ENCODE measurements at places on chromosomes 7 and 10. TPM values are rescaled to one million over a fixed set of nuclear protein-coding genes. Genes with fewer than 3 reads are reported as not detected.

DNA sequence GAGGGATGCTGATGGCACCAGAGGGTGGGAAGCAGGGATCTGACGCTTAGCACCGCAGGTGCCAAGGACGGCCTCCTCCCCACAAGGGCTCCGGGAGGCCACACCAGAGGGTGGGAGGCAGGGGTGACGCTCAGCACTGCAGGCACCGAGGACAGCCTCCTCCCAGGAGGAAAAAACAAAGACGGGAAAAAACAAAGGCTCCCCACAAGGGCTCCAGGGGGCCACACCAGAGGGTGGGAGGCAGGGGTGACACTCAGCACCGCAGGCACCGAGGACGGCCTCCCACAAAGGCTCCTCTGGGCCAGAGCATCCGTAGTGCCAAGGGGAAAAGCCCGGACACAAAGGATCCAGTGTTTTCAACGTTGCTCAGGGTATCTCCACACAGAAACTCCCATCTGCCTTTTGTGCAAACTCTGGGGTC, 25.6 kb downstream of the DIP2C start:
- no peak for DNase-seq

DNA sequence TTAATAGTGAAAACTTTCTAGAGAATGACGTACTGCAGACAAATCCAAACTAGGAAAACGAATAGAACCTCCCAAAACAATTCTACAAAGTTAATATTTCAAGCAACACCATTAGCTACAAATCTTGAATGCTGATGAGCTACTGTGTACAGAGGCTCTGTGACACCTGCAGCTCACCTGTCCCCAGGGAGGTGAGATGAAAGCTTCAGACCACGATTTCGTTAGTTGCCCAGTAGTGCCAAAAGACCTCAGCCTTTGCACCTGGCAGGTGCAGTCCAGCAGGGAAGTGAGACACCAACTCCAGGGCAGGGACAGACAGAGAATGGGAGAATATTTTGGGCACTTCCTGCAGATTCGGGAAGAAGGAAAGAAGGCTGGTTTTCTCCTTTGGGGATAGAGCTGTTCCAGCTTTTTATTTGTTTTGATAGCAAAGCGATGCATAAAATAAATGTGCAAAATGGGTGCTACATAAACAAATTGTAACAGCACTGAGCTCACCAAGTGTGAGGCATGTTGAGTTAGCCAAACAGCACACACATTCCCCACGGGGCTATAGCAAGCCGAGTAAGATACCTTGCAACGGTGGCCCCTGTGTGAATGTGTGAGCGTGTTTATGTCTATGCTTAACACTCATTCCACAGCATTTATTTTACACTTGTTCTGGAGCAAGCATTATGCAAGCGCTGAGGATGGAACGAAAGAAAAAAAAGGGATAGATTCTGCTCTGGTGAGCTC, 1024.8 kb upstream of the AUTS2 start:
- no peak for DNase-seq

The PTPRN2 gene
- 0.31 TPM for total RNA-seq

DNA sequence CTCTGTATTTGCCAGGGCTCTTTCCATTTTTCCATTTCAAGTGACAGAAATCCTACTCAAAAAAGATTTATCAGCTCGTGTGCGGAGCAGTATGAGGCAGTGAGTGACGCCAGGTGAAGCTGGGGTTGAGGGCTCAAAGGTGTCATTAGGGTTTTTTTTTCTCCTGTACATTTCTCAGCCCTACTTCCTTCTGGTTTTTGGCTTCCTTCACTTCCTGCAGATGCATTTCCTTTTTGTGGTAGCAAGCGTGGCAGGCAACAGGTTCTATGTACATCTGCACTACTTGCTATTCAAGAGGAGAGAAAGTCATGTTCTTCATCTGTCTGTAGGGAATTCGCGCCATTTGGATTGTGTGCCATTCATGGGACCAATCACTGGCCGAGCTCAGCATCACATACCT, 52.8 kb upstream of the AOAH start:
- DNase-seq: peak; percentile 85

DNA sequence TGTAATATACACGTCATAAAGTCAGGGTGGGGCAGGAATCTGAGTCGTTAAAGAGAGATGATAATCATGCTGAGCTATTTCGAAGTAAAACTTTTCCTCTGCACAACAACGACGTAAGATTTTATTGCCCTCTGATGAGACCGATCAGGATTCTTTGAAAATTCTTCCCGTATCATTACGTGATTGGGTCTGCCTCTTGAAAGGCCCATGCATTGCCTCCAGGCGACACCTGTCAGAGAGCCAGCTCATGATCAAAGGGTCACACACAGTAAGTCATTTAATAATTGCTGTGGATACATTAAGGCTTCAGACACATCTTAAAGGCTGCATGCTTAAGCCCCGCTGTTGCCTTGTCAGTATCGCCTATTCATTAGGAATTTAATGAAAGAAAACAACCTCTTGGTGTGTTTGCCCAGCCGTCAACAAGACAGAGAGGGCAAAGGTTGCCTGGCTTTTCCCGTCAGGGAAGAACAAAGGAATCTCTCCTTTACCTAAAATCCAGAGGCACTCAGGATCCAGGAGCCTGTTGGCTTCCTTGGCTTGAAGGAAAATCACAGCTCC, 189.0 kb upstream of the SH2B2 start:
- DNase-seq: no peak

- no peak for DNase-seq
These were observed 74.1 kb downstream of the ADD3 start for GRCh38 chr10:110081911-110082310.

DNA sequence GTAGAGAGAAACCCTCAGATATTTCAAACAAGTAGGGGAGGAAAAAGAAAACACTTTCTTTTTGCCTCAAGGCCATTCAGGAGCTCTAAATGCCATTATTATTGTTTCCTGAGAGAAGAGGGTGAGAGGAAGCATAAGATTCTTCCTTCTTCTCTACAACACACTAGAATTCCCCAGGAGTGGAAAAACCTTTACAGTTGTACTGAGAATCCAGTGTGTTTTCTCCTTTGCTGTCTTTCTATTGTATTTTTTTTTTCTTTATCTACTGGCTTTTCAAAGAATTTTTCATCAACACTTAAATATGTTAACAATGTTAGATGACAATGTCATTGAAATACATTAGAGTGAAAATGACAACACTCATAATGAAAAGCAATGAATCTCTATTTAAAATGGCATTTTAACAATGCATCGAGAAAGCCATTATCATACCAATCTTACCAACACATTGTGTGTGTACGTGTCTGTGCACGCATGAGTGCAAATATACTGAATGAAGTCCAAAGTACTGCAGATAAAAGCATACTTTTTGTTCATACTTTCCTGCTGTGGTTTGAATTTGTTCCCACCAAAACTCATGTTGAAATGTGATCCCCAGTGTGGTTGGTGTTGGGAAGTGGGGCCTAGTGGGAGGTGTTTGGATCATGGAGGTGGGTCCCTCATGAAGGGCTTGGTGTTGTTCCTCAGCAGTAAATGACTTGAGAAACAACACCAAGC, 24.2 kb upstream of the MACC1 start:
- no peak for DNase-seq

DNA sequence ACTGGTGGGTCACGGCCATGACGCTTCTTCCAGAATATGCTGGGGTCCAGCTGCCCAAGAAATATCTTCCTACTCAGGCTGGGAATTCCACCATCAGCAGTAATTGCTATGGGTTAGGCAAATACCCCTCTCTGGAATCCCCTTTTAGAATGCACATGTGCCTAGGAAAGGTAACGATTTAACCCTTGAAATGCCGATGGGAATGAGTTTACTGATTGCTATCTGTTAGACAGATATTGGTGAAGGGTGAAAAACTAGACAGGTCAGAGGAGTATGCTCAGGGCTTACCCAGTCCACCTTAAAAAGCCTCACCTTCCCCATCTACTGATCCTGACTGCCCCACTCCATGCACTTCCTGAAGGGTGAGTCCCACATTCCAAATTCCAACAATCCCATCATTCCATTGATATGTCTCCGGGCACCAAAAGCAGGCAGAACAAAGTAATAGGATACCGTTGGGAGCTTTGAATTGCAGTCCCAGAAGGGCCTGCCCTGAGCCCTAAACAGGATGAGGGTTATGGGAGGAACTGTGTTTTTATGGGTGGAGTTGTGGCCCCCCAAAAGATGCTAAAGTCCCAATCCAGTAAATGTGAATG, 59.3 kb downstream of the DLG5 start:
- DNase-seq: no peak

DNA sequence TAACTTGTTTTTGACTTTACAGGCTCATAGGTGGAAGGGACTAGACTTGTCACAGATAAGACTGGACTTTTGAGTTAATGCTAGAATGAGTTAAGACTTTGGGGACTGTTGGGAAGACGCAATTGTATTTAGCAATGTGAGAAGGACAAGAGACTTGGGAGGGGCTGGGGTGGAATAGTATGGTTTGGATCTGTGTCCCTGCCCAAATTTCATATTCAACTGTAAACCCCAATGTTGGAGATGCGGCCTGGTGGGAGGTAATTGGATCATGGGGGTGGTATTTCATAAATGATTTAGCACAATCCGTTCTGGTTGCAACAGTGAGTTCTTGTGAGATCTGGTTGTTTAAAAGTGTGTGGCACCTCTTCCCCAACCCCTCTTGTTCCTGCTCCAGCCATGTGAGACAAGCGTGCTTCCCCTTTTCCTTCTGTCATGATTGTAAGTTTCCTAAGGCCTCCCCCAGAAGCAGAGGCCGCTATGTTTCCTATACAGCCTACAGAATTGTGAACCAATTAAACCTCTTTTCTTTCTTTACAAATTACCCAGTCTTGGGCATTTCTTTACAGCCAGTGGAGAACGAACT, 22.6 kb downstream of the RNF216 start:
- DNase-seq: no peak

- no peak for DNase-seq
These were observed 7.5 kb upstream of the ARHGAP22 start for GRCh38 chr10:48612236-48612943.

GRCh38 chr10:94439275-94439861, 37.0 kb downstream of the TBC1D12 start:
- no peak for DNase-seq

The PAPOLB gene
- not detected for total RNA-seq

DNA sequence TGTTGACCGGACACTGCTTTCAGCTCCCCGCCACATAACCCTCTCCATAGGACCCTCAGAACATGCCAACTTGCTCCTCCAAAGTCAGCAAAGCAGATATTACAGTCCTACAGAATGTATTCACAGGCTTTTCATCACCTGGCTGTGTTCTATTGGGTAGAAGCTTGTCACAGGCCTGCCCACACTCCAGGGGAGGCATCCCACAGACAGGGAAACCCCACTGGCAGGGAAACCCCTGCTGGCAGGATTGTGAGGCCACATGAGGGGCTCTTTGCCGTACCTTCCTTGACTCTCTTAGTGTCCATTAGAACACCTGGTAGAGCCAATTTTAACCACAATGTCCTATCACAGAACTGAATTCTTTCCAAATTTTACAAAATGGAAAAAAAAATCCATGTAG, 344.2 kb upstream of the MGMT start:
- DNase-seq: no peak

GRCh38 chr7:1775389-1775788, 105.3 kb downstream of the ELFN1 start:
- DNase-seq: no peak

The GARIN1A gene
- 0.37 TPM for total RNA-seq

The TRPV5 gene
- not detected for total RNA-seq

DNA sequence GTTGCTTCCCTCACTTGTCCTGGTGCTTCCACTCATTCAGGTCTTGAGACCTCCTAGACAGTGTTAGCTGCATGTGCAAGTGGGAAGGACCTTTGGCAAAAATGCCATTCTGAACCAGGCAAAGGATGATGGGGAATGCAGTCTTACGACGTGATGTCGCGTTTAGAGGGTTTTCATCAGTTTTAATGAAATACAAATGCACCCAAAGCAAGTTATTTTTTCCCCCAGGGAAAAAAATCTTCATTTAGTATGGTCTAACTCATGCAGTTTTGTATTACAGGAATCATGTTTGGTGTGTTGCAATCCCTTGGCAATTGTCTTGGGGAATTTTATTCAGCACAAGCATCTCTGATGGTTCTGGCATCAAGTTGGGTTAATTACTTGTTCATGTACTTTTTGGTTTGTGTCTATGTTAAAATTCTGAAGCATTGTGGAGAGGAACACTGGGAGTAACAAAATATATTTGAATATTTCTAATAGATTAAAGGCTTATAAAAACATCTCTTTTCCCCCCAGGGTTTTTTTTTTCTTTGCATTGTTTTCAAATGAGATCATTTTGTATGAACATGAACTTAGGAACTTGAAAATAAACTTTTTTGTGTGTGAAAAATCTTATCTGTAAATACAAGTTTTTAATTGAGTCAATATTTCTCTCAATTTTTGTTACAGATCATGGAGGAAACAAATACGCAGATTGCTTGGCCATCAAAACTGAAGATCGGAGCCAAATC, 188.9 kb downstream of the BICC1 start:
- no peak for DNase-seq

The MYL10 gene
- not detected for total RNA-seq

DNA sequence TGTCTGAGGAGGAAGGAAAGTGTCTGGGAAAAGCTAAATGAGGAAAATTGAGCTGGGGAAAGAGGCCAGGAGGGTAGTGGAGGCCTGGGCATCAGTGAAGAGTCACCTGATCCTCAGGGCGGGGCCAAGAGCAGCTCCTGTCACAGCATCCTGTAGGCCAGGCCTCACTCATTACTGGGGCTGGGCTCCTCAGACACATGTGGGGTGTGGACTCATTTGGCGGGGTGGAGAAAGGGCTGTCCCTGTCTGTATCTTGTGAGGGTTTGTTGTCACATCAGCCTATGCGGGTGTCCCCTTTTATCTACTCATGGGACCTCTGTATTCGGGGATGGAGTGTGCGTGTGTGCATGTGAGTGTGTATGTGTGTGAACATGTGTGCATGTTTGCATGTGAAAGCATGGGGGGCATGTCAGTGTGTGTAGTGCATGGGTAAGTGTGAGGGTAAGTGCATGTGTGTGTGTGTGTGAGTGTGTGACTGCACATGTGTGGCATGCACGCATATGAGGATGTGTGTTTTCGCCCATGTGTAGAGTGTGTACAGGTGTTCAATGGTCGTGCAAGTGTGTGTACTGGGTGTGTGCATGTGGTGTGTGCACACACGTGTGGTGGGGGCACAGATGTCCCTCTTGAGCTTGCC, 67.8 kb downstream of the RAMP3 start:
- no peak for DNase-seq

Data from activated CD4-positive, alpha-beta T cell treated with anti-CD3 and anti-CD28 coated beads, Interleukin-2, amount 10 ng/mL, durations not matched to agents 24 days and 14 days (primary cell).